Thoracic aorta (tissue), 2 donors: ENCODE measurements at places on chromosomes 1 and 21.

- no peak for DNase-seq
Observed at GRCh38 chr1:204398197-204399125, 13.2 kb downstream of the PPP1R15B start.

DNA sequence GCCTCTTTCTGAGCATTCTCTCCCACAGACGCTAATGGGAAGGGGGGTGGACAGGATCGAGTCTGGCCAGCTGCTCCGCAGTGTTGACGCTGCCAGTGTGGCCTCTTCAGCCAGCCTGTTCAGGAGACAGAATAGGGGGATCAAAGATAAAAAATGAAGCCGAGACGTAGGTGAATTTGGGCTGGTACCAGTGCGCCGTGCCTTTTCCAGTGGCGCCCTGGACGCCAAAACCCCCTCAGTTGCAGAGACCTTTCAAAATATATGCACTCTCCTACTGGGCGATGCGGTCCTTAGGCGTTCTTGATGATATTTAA is 1.1 kb downstream of the TTC3 start:
- no peak for DNase-seq

DNA sequence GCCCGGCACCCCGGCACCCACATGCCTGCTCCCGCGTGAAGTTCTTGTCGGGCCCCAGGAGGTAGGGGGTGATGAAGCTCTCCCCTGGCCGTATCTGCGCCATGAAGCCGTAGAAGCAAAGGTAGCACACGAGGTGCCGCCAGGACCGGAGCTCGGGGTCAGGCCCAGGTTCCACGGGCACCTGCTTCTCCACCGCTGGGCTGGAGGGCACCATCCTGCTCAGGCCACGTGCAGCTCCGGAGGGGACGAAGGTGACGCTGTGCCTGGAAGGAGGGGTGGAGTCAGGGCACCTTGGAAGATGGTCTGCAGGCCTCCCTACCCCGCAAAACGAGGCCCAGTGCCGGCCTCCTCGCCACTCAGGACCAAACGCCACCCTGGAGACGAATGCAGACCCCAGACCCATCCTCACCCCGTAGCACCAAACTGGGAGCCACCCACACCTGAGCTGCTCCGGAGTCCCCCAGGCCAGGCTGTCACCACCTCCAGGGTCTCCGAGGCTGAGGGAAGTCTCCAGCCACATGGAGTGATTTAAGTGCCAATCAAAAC is 4.4 kb downstream of the SLC19A1 start:
- no peak for DNase-seq

GRCh38 chr1:33267468-33268205 is 11.3 kb downstream of the ZNF362 start:
- DNase-seq = no peak

- DNase-seq = no peak
Observed at GRCh38 chr1:25148673-25149300, 83.5 kb downstream of the SYF2 start.

DNA sequence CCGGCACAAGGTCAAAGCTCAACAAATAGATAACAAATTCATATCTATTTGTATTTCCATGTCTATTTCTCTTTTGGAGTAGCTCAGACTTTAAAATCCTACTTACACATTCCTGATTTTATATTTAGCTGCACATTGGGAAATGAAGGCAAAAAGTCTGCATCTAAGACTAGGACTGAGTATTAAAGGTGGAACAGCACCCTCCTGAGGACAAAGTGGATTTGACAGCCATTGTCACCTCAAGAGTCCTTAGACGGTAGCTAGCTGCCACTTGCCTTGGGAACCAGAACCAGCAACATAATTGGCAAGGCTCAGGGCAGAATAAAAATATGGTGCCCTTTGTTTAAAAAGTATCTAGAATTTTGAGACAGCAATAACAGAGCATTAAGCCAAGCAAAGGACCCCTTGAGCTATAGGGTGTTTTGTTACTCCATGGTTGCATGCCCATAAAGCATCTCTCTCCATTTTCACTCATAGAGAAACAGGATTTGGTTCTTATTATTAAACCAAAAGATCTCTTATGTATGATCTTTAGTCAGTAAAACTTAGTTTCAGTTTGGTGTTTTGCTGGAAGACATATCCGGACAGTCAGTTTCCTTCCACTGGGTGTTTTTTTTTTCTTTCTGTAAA is 30.0 kb upstream of the SGIP1 start:
- DNase-seq = no peak
